Activated T-cell treated with anti-CD3 and anti-CD28 coated beads for 48 hours (primary cell): ENCODE measurements at places on chromosomes 1 and 21.

DNA sequence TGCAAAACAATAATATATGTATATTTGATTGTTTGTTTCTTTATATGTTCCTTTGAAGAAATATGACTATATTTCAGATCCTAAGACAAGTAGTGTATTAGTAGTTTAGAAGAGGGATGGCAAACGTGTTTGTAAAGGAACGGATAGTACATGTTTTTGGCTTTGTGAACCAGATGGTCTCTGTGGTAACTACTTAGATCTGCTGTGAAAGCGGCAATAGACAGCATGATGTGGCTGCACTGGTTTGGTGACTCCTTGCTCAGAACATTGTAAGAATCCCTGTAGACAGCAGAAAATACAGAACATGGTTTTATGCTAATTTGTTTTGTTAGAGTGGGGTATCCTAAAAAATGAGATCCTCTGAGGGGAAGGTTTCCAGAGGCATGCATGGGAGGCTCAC lies 3.1 kb downstream of the ACADM start:
- DNase-seq, result no peak

DNA sequence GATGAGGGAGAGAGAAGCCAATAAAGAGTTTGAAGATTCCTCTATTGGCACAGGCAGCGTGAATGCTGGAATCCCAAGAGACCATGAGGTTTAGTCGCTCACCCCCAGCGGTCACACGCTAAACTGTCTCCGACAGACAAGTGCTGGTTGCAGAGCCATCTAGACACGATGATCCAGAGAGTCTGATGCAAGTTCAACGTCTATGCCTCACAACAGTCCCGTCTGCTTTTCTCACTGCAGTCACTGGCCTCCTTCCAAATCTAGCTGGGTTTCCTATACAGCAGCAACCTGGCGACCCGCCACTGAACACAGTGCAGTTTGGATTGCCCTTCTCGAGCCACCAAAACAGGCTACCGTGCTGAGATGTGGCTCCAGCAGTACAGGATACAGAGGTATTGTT lies 98.6 kb upstream of the KRTAP19-8 start:
- DNase-seq, result no peak

GRCh38 chr1:58577654-58578030 lies 590 bp upstream of the TACSTD2 start:
- no peak for DNase-seq

- DNase-seq, result no peak
Observed at GRCh38 chr1:59272507-59272906, 24.4 kb upstream of the FGGY start.

DNA sequence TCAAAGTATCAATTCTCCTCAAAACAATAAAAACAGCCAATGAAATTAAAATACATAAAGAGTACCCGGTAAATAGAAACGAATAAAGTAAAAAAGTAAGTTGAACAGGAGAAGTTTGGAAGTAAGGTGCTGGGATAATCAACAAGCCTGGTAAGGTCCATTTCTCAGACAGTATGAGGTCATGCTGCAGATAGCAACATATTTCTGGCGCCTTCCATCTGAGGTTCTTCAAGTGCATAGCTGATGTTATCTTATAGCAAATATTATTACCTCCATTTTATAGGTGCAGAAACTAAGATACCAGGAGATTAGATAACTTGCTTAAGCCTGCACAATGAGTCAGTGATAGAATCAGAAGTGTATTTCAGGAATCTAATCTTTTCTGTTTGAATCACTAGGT lies 23.7 kb upstream of the CEP350 start:
- no peak for DNase-seq

DNA sequence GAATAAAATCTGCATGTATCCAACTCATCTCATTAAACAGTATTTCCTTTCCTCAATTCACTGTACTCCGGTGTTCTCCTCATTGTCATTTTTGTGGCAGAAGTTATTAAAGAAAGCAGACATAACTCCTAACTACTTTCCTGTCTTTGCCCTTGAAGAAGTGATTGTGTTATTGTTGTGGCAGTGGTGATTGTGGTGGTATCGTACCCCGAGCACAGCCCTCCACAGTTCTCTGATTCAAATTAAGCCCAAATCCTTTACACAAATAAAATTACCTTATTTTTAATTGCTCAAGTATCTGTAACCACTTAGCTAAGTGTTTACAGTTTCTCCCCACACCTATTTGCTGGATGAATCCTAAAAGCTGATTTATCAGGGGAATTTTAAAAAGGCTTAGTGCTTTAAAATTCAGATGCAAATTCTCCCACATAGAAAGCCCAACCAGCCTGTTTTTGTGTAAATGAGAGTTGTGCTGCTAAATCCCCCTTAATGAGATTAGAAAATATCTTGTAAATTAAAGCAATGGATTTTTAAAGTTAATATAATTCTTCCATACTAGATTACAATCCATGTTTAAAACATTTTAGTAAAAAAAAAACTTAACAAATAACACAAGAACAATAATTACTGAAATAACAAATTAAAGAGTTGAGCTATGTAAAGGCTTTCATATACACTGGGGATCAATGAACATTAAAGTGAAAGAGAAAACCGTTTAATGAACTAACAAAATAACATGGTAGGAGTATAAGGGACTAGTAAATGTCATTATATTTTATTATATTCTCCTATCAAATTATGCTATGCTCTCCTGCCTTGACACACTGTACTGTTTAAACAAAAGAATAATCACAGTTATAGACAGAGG lies 259.0 kb downstream of the NEGR1 start:
- no peak for DNase-seq

DNA sequence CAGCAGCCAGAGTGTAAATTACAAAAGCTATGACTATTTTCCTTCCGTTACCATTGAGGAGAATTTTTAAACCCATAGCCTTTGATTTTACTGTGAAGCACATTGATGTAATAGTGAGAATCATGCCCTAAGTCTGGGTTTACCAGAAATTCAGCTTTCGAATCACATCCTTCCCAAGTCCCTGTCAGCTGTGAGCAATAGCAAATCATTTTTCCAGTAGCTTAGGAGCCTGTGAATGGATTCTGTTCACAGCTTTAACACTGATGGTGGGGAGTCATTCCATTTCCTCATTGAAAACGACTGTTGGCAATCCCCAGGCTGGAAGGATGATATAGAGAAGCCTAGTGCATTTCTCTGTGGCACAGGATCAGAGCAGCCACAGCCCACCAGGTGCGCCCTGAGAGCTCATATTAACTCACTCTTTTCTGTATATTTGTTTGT lies 82.2 kb upstream of the C1orf105 start:
- DNase-seq, result peak; percentile 41

DNA sequence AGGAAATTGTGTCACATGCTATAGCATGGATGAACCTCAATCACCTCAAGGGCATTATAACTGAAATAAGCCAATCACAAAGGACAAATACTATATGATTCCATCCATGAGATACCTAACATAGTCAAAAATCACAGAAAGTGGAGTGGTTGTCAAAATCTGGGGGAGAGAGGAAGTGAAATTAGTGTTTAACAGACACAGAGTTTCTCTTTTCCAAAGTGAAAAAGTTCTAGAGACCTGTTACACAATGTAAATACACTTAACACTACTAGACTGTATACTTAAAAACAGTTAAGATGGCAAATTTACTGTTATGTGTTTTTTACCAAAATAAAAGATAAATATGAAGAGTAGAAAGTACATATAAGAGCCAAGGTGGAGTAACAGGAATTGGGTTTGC lies 31.8 kb downstream of the ZNF644 start:
- no peak for DNase-seq

DNA sequence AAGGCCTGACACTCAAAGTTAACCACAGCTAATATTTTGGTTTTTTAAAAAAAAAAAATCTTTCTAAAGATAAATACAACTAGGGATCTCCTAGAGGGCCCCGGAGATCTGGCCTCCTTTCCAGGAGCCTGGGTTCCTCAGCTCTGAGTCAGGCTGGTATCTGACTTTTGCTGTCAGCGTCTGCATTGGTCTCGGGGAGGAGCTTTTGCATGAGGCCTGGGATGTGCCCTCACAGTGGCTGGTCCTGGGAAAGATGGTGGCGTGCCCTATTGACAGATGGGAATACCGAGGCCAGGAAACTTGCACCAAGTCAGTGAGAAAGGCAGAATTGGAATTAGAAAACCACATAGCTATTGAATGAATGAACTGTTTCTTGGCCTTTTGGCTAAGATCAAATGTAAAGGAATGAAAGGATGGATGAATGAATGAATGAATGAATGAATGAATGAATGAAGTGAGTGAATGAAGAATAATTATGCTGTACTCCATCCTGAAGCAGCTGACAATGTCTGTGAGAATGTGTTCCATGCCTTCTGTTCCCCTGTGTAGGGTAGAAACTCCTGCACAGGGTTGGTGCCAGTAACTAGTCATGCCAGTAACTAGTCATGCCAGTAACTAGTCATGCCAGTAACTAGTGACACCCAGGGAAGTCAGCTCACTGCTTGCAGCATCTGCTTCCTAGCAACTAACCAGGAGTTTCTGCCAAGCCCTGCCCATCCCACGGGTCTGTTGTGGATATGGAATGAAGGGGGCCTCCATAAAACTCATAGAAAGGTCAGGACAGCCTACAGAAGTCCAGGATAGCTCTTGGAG lies 242.5 kb upstream of the VAMP3 start:
- DNase-seq, result no peak

DNA sequence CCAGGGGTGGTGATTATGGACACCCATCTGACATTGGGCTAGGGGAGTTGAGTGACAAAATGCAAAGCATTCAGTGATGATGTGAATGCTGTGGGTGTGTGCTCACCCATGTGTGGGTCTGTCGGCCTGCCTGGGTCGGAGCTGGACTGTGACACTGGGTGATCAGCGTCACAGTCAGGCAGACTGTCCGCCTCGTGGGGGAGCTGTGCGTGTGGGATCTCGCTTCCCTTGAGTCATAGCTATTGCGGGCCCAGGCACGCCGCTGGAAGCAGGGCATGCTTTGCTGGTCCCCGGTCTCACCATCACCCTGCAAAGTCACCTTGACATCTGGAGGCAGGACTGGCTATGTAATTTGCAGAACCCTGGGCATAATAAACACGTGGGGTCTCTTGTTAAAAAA lies 156.9 kb upstream of the IGSF21 start:
- no peak for DNase-seq

DNA sequence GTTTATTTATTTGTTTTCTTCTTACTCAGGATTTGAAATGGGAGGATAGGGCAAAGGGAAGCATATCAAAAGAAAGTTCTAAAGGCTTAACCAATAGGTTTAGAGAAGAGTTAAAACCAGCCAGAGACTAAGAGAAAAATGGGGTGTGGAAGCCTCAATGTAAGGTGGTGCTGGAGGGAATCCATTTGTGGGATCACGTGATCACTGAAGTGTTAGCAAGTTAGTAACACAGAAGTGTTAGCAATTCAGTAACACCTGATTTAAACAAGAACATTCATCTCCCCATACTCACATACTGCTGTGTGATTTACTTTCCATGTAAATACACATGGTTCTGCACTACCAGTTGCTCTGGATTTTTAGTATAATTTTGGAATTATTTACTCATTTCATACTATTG lies 451.2 kb downstream of the DISC1 start:
- DNase-seq, result no peak

DNA sequence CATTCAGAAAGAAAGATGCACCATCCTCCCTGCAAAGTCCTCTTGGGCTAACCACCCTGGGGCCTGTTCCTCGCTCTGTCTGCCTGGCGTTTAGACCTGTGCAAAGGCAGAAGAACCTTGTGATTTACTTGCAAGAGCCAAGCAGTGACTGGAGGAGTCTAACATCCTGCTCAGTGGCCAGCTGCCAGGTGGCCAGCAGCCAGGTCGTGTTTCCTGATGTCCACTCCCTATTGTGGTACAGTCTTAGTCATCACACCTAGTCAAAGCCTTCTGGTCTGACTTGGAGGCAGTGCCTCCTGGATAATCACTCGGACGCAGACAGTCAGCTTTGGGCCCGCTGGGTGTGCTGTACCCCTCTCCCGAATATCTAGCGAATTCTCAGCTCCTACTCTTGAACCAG lies 118.1 kb downstream of the PGBD5 start:
- DNase-seq, result no peak

DNA sequence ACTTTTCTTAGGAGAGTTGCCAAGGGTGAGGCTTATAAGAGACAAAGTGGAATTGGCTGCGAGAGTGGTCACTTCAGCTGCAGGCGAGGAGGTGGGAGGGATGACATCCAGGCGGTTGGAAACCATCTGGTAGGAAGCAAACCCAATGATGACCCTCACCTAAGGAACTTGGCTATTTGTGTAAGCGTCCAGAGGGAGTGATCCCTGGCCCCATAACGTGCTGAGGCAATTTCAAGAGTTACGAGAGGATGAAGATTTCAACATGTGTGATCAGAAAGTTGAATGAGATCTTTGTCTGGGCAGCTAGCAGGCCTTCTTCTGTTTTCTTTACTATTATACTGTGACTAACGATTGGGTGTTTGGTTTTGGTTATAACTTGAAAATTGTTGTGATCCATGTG lies 102.7 kb upstream of the VANGL1 start:
- no peak for DNase-seq

- no peak for DNase-seq
Observed at GRCh38 chr21:35862969-35863368, 197.4 kb downstream of the SETD4 start.

DNA sequence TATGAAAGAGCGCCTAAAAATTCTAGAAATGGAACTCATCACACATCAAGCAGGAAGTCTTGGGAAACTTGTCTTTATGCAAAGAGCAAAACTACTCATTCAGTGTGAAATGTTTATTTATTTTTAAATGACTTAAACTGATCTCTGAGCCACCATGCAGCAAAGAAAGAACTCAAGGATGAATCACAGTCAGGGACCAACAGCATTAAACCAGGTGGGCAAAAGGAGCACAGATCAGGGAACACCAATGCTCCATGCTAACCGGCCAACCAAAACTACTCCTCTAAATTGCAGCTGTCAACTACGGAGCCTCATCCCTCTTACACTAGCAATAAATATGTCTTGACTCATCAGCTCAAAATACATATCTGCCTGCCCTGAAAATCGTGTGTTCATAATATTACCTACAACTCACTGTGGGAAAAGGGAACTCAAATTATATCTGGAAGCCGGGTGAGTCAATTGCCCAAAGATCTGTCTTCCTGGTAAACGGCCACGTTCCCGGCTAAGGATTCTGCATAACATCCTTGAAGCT lies 129.2 kb downstream of the PTPN14 start:
- DNase-seq, result no peak

- peak; percentile 2 for DNase-seq
Observed at GRCh38 chr1:241323514-241324195, 33.4 kb downstream of the RGS7 start.

GRCh38 chr1:31789259-31790065 lies 25.3 kb upstream of the ADGRB2 start:
- peak; percentile 96 for DNase-seq

GRCh38 chr1:220498188-220498587 lies 29.7 kb upstream of the MARK1 start:
- DNase-seq, result no peak

GRCh38 chr1:30532621-30533020 lies 190.8 kb downstream of the MATN1 start:
- DNase-seq, result no peak
